ENCODE measurements at places on chromosomes 5 and 9.

GRCh38 chr9:77981332-77981731 lies 50.3 kb downstream of the GNAQ start:
- no peak for DNase-seq

GRCh38 chr9:110809038-110809595 lies 140.5 kb downstream of the MUSK start:
- no peak for DNase-seq

DNA sequence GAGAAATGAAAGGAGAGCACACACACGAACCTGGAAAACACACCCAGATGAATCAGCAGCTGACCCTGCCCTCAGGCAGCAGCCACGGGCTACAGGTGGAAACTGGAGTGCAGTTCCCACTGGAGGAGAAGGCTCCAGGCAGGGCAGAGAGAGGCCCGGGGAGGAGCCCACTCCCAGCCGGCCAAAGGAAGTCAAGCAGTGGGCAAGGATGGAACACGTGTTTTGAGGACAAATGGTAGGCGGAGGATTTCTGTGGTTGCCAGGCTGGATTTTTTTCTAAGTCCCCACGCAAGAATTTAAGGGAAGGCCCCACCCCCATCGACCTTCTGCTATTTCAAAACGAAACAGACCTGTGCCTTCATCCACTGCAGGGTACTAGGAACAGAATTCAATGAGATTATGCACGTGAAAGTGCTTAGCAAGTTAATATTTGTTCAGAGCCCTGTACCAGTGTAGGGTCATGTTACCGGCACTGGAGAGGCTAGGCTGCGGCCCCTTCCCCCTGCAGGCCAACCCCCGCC lies 6.8 kb downstream of the EPB41L4B start:
- DNase-seq: no peak

DNA sequence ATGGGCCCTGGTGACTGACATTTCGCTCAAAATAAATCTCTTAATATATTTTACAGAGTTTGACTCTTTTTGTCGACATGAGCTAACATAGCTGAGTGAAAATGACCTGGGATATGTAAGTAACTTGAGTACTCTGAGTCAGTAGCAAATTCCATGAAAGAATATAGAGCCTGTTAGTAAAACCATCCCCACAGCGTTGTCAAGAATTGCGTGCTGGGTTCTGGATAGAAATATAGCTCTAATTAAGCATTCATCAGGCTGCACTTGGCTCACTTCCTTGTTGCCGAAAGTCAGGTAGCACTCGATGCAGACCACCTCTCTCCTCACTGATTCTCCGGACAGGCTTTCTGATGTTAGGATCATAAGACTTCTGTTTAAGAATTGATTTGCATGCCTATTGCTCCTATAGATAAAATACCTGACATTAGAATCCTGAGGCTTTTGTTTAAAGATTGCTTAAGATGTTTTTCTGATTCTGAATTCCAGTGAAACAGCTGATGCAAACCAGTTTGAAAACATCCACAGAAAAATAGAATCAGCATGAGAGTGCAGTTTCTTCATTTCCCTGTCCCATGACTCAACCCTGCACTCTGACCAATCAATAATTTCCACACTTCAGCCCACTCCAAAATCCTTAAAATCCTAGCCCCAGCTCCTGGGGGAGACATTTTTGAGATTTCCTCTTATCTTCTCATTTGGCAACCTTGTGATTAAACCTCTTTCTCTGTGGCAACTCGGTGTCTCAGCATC lies 310.6 kb downstream of the DIRAS2 start:
- DNase-seq: no peak

GRCh38 chr9:16521868-16522411 lies 348.5 kb downstream of the BNC2 start:
- no peak for DNase-seq

- no peak for DNase-seq
Measured at GRCh38 chr9:38417003-38417945, 7.0 kb downstream of the IGFBPL1 start.

GRCh38 chr5:126454081-126454480 lies 30.9 kb downstream of the GRAMD2B start:
- no peak for DNase-seq

GRCh38 chr5:172455087-172455381 lies 709 bp upstream of the SH3PXD2B start:
- no peak for DNase-seq

DNA sequence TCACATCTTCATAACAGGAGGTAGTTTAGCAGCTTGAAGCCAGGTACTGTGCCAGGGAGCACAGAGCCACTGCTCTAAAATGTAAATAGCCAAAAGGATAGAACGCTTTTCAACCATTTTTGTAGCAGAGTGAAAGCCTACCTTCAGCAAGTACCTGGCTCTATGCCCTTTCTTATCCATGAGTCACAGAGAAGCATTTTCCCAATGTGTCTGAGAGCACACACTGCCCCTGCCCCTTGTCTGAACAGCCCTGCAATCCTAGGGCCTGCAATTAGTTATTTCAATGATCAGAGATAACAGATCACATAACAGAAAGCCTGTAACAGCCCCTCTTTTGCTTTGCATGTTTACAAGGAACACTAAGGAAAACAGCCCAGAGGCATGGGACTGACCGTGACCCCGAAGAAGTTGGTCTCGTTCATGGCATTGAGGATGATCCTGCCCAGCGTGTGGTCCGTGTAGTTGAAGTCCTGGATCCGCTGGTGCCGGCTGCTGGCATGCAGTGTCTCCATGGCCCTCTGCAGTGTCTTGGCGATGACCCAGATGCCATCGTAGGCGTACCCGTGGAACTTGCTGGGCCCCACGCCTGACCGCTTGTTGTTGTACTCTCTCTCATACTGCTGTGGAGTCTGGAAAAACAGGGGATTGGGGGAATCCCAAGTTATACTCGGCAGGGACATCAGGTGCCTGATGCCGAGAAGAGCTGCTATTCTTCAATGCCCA lies 198.3 kb upstream of the TBC1D2 start:
- DNase-seq: no peak

DNA sequence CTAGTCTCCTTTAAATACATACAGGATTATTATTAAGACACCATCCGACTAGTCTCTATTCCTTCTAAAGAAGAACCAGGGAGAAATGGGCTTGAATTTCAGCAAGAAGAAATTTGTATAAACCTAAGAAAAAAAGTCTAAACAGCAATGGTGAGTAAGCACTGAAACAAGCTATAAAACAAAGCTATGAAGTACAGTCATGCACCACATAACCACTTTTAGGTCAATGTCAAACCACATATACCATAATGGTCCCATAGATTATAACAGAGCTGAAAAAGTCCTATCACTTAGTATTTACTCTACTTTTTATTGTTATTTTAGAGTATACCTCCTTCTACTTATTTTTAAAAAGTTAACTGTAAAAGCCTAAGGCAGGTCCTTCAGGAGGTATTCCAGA lies 102.0 kb upstream of the NFIB start:
- no peak for DNase-seq

DNA sequence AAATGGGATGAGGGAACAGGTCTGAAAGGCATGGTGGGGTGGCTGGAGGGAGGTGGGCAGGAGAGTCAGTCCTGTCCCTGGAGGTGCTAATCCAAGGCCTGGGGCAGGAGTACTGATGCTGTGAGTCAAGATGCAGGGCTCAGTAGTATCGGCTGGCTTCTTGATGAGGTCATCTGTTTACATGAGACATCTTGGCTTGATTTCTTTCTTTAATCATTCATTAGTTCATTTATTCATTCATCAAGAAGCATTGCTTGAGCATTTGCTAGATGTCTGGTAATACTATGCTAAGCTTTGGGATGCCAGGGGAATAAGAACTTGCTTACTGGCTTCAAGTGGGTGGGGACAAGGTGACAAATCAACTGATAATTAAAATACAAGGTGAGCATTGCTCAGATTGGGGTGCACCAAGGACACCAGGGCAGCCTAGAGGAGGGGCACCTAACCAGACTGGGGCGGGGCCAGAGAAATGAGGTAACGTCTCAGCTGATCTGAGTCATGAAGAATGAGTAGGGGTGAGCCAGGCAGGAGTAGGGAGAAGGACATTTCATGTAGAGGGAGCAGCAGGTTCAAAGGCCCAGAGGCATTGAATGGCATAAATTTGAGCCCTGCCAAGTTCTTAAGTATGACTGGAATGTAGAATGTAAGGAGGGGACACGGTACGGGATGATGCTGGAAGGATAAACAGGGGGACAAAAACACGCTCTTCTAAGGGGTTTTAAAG lies 88.8 kb downstream of the EGFLAM start:
- DNase-seq: no peak

DNA sequence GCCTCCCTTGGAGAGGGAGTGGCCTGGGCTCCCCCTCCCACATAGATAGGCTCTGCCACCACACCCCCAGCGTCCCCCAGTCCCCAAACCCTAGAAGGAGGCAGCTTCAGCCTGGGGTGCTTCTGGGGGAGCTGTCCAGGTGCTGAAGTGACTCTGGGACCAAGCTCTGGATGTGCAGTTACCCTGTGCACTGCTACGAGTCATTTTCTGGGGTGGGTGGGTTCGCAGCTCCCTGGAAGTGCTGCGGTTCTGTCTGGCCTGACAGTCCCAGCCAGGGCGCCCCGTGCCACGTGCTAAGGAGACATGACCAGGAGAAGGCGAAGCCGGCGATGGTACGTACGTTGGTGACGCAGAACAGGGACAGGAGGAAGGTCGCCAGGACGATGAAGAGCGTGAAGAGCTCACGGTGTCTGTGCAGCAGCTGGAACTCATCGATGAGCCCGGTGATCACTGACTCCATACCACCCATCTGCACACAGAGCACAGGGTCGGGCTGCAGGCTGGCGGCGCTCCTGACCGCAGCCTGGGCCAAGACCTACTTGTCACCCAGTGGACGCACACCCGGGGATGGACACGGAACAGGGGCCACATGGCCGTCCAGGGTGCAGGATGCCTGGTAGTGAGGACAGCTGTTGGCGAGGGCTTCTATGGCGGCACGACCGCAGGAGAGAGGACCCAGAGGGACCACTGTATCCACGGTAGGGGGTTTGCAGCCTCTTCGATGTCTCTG lies 35.7 kb downstream of the SLC6A3 start:
- no peak for DNase-seq

- DNase-seq: no peak
Measured at GRCh38 chr9:98596486-98596885, 112.2 kb downstream of the GABBR2 start.

- no peak for DNase-seq
Measured at GRCh38 chr5:77145666-77146065, 58.6 kb upstream of the ZBED3 start.

- DNase-seq: no peak
Measured at GRCh38 chr5:135442431-135443160, 4.6 kb downstream of the DCANP1 start.

GRCh38 chr9:76342201-76342600 lies 52.0 kb downstream of the RFK start:
- no peak for DNase-seq

DNA sequence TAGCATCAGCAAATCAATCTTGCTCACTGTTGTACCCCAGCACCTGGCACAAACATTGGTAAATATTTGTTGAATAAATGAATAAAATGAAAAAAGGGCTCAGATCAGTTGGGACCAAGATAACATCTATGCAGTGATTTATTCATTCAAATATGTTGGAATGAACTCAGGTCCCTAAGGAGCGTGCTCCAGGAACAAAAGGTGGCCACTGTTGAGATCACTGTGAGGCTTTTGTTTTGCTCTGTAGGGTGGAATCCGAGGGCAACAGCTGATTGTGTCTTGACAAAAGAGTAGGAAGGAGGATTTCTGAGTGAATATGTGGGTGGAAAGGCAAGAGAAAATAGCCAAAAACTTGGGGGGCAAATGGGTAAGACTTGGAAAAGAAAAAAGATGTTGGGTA lies 89.7 kb downstream of the PPP2R2B start:
- no peak for DNase-seq

GRCh38 chr5:95727764-95728191 lies 3.4 kb upstream of the RHOBTB3 start:
- DNase-seq: no peak

DNA sequence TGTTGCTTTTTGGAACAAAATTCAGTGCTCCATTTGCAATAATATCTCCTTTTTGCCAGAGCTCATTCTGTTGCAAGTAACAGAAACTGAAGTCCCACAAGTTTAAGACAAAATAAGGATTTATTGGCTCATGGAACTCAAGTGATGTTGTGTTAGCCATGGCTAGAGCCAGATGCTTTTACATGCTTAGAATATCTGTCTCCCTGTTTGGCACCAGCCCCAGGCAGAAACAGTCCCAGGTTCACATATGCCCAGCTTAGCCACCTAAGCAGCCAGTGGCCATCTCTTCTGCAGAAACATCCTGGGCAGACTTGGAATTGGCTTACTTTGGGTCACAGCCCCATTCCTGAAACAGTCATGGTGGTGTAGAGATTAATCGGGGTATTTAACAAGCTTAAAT lies 540.9 kb upstream of the SGCD start:
- no peak for DNase-seq

- no peak for DNase-seq
Measured at GRCh38 chr5:79853028-79853427, 138.0 kb downstream of the MTX3 start.

DNA sequence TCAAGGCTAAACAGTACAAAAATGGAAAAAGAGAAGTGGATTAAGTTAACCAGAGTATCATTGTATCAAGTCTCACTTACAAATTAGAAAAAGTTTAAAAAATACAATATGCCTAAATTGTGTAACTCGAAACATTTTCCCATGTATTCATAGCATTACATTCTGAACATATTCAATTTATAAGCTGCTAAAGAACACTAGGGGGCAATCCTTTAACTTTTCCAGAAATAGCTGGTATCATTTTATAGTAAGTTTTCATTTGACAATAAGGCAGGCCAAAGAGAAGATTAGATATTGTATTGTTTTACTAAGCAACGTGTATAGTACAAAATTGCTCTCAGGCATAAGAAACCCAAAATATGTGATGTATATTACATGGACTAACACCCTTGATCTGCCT lies 234.6 kb downstream of the ADGRV1 start:
- no peak for DNase-seq

DNA sequence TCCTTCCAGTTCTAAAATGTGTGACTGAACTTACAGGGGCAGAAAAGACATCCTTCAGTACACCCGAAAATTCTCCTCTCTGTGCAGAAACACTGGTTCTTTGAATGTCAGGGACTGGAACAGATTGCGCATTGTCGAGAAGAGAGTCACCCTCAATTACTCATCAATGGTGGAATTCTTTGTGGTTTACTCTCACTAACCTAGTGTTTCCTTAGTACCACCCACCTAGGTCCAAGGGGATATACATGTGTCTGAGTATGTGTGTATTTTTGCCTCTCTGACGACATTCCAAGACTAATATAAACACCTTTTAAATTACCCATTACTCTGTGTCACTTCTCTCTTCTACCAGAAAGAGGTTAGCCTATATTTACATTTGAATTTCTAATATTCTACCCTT lies 660.8 kb downstream of the TLE1 start:
- DNase-seq: no peak

GRCh38 chr5:177099422-177100093 lies 12.8 kb downstream of the FGFR4 start:
- no peak for DNase-seq

DNA sequence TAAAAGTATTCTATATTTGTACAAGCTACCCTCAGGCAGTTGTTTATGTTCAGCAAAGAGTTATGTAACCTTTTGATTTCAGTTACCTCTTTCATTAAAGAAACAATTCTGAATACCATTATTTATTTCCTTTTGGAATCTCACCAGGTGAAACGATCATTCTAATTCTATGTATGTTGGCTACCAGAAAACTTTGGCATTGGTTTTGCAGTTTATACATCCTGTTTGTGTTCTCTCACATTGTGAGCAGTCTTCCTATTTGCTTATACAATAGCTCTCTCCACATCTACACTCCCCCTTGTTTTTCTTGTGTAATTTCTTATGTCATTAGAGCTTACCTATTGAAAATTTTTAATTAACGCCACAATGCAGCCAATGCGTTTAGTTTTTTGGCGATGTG lies 276.0 kb upstream of the MPDZ start:
- DNase-seq: no peak

Measured in stimulated activated CD8-positive, alpha-beta memory T cell treated with anti-CD3 and anti-CD28 coated beads, Interleukin-12 subunit alpha, Interleukin-12 subunit beta, amount 100 ng/mL, for 4 hours (primary cell).